ENCODE measurements at places on chromosomes 13 and 19. TPM values are rescaled to one million over a fixed set of nuclear protein-coding genes. Genes with fewer than 3 reads are reported as not detected.
A peak's percentile ranks its signal among the peaks of the same experiment; 100 is the strongest.

TINCR gene
- polyA plus RNA-seq, result not detected

ZNF320 gene
- polyA plus RNA-seq, result 3.4 TPM

ZNF264 gene
- 5.6 TPM for polyA plus RNA-seq

PODNL1 gene
- polyA plus RNA-seq, result 1.4 TPM

KLK3 gene
- not detected for polyA plus RNA-seq

LIM2 gene
- not detected for polyA plus RNA-seq

KLHL26 gene
- 1.6 TPM for polyA plus RNA-seq

POU2F2 gene
- polyA plus RNA-seq, result 20.0 TPM

SIGLEC14 gene
- polyA plus RNA-seq, result 63.5 TPM

ZNF682 gene
- 0.48 TPM for polyA plus RNA-seq

DNA sequence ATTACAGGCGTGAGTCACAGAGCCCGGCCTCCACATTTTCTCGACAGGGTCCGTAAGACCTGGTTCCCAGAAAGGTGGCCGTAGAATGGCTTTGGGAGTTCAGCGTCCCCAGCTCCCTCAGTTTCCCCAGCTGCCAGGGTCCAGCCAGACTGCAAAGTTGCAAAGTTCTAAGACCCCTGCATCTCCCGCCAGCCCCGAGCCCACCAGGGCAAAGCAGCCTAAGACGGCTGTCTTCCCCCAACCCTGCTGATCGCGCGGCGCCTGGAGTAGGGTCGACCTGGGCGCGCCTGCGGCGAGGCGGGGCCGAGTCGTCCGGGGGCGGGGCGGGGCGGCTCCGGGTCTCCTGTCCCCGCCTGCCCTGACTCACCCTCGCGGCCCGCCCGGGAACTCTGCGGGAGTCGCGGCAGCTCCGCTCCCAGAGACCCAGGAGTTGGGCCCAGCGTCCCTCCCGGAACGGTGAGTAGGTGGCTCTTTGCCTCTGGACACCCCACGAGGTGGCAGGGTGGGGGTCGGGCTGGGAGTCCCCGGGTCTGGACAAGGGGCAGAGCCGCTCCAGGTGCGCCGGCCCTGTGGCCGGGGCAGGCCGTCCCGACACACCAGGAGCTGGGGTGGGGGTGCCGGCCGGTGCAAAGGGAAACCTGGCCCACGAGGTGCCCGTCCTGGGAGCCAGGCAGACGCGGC is at the start of gene LRRC8E:
Gene LRRC8E, plus strand, starts transcription at position 366 of the 681 bp plus-strand sequence. CDS start 7,094 bp downstream, outside the sequence.
- peaks cover 8% of the 10 kb centered on the region for H3K27me3 ChIP-seq
- H3K27ac ChIP-seq, result no peak within 1 kb of the TSS
- DNase-seq, result no peak
- H3K4me1 ChIP-seq, result peaks cover 7% of the 10 kb centered on the region
- peak within 1 kb of the TSS; percentile 16 for H3K4me3 ChIP-seq

- DNase-seq, result no peak
- no peak overlapping the region for H3K4me3 ChIP-seq
- no peak overlapping the region for H3K27ac ChIP-seq
- no peaks in the 10 kb centered on the region for H3K36me3 ChIP-seq
- H3K27me3 ChIP-seq, result no peaks in the 10 kb centered on the region
- H3K4me1 ChIP-seq, result no peaks in the 10 kb centered on the region
Measured at GRCh38 chr19:13526552-13526951, 20.3 kb upstream of the CACNA1A start.

- peaks cover 23% of the 10 kb centered on the region for H3K36me3 ChIP-seq
- peak overlapping the region; percentile 97 for H3K27ac ChIP-seq
- DNase-seq, result peak; percentile 98
- no peaks in the 10 kb centered on the region for H3K27me3 ChIP-seq
- no peak overlapping the region for H3K4me3 ChIP-seq
Measured at GRCh38 chr19:18496167-18496979, 25.5 kb downstream of the ELL start.

- H3K4me1 ChIP-seq, result peaks cover 36% of the 10 kb centered on the region
- no peaks in the 10 kb centered on the region for H3K27me3 ChIP-seq
- H3K4me3 ChIP-seq, result peak overlapping the region; percentile 95
- H3K36me3 ChIP-seq, result peaks cover 45% of the 10 kb centered on the region
Measured at GRCh38 chr19:5690955-5691821, 1.1 kb downstream of the RPL36 start.

- H3K4me3 ChIP-seq, result no peak overlapping the region
- no peaks in the 10 kb centered on the region for H3K4me1 ChIP-seq
- H3K27ac ChIP-seq, result no peak overlapping the region
- no peaks in the 10 kb centered on the region for H3K27me3 ChIP-seq
- H3K36me3 ChIP-seq, result no peaks in the 10 kb centered on the region
- DNase-seq, result no peak
Measured at GRCh38 chr19:34540811-34541557, 59.4 kb downstream of the WTIP start.

- H3K27me3 ChIP-seq, result no peaks in the 10 kb centered on the region
- no peak for DNase-seq
- no peak overlapping the region for H3K4me3 ChIP-seq
- no peak overlapping the region for H3K27ac ChIP-seq
- H3K4me1 ChIP-seq, result no peaks in the 10 kb centered on the region
Measured at GRCh38 chr13:59534806-59535205, 628.9 kb downstream of the DIAPH3 start.

DNA sequence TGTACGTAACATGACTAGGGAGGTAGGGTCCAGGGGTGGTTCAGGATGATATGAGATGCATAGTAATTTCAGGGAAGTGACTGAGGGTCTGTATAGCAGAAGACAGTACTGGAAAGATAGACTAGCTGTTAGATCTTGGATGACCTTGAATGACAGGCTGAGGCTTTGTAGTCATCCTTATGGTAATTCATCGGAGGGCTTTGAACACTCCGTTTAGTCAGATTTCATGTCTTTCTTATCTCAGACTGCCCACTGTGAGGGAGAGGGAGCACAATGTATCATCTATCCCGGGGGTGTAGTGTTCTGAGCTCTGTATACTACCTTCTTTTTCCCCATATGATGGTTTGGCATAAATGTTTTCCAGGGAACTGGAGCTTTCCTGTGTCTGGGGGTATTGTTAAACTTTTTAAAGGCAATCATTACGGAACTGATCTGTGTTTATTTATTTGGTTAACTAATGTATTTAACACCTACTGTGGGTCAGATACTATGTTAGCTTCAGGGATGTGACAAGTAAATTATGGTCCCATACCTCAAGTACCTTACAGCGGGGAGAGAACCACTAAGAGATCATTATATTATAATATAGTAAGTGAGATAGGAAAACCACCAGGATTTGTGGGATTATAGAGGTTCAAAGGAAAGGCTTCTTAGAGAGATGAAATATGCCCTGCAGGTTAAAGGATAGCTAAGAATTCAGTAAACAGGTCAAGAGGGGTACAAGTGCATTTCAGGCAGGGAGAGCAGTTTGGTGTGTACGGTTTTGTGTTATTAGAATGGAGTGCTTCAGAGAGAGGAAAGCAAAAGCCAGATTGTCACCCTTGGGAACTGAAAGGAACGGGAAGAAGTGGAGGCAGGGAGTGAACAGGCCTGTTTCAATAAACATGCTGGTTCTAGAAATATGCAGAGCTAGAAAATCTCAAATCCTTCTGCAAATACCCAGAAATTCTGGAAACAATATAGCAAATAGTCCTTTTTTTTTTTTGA is 164.8 kb upstream of the KL start:
- DNase-seq, result no peak
- no peaks in the 10 kb centered on the region for H3K36me3 ChIP-seq
- no peaks in the 10 kb centered on the region for H3K4me1 ChIP-seq
- H3K27me3 ChIP-seq, result no peaks in the 10 kb centered on the region
- no peak overlapping the region for H3K4me3 ChIP-seq

DNA sequence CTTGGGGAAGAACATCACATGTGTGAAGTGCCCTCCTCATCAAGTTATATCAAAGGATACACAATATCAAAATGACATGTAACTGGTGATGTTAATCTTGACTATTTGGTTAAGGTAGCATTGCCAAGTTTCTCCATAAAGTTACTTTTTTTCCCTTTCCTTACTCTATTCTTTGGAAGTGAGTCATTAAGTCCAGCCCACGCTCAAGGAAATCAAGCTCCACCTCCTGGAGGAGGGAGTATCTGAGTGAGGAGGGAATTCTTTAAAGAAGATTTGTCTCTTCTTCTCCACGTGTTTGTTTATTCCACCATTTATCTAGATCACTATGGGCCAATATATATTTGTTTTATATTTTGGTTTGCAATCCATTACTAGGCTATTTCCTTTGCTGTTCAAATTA is 33.6 kb upstream of the FNDC3A start:
- no peaks in the 10 kb centered on the region for H3K27me3 ChIP-seq
- H3K4me1 ChIP-seq, result no peaks in the 10 kb centered on the region
- DNase-seq, result no peak
- no peak overlapping the region for H3K4me3 ChIP-seq
- no peaks in the 10 kb centered on the region for H3K36me3 ChIP-seq
- no peak overlapping the region for H3K27ac ChIP-seq

DNA sequence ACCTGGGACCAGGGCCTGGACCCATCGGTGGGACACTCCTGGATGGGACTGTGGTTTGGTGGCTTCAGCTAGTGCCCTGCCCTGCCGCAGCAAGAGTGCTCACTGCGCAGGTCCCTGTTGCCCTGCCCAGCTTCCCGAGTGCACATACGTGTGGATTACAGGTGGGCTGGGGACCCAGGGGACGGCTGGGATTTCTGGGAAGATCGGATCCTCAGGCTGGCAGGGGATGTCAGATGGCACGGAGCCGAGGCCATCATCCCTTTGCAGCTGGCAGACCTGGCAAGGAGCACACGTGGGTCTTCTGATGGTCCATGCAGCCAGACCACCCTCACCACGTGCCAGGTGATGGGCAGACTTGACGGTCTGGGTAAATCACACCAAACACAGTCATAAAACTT is 69.3 kb downstream of the CHST8 start:
- no peaks in the 10 kb centered on the region for H3K36me3 ChIP-seq
- H3K4me1 ChIP-seq, result no peaks in the 10 kb centered on the region
- H3K4me3 ChIP-seq, result no peak overlapping the region
- no peaks in the 10 kb centered on the region for H3K27me3 ChIP-seq

- no peak for DNase-seq
- H3K27me3 ChIP-seq, result no peaks in the 10 kb centered on the region
- H3K27ac ChIP-seq, result no peak overlapping the region
Measured at GRCh38 chr19:29275266-29275665, 62.3 kb upstream of the UQCRFS1 start.

DNA sequence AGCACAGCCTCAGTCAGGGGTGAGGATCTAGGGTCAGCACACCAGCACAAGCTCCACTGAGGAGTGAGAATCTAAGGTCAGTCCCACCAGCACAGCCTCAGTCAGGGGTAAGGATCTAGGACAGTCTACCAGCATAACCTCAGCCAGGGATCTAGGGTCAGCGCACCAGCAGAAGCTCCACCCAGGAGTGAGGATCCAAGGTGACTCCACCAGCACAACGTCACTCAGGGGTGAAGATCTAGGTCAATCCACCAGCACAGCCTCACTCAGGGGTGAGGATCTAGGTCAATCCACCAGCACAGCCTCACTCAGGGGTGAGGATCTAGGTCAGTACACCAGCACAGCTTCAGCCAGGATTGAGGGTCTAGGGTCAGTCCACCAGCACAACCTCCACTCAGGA is 64.5 kb downstream of the RAB20 start:
- no peaks in the 10 kb centered on the region for H3K36me3 ChIP-seq
- no peak overlapping the region for H3K4me3 ChIP-seq
- no peak for DNase-seq
- H3K27me3 ChIP-seq, result no peaks in the 10 kb centered on the region
- no peaks in the 10 kb centered on the region for H3K4me1 ChIP-seq

- H3K27me3 ChIP-seq, result no peaks in the 10 kb centered on the region
- no peaks in the 10 kb centered on the region for H3K36me3 ChIP-seq
- H3K4me1 ChIP-seq, result peaks cover 16% of the 10 kb centered on the region
- DNase-seq, result peak; percentile 72
Measured at GRCh38 chr13:43307921-43308433, 284.6 kb downstream of the DNAJC15 start.

- H3K36me3 ChIP-seq, result peaks cover 8% of the 10 kb centered on the region
- H3K4me1 ChIP-seq, result peaks cover 11% of the 10 kb centered on the region
- H3K27me3 ChIP-seq, result no peaks in the 10 kb centered on the region
- H3K27ac ChIP-seq, result peak overlapping the region; percentile 80
- no peak for DNase-seq
- peak overlapping the region; percentile 97 for H3K4me3 ChIP-seq
Measured at GRCh38 chr19:52734331-52734892, 432 bp downstream of the ZNF611 start.

GRCh38 chr13:46082324-46082723 is 22.5 kb downstream of the CPB2 start:
- H3K27me3 ChIP-seq, result no peaks in the 10 kb centered on the region
- no peaks in the 10 kb centered on the region for H3K36me3 ChIP-seq
- no peaks in the 10 kb centered on the region for H3K4me1 ChIP-seq
- no peak for DNase-seq
- H3K4me3 ChIP-seq, result no peak overlapping the region
- H3K27ac ChIP-seq, result no peak overlapping the region

DNA sequence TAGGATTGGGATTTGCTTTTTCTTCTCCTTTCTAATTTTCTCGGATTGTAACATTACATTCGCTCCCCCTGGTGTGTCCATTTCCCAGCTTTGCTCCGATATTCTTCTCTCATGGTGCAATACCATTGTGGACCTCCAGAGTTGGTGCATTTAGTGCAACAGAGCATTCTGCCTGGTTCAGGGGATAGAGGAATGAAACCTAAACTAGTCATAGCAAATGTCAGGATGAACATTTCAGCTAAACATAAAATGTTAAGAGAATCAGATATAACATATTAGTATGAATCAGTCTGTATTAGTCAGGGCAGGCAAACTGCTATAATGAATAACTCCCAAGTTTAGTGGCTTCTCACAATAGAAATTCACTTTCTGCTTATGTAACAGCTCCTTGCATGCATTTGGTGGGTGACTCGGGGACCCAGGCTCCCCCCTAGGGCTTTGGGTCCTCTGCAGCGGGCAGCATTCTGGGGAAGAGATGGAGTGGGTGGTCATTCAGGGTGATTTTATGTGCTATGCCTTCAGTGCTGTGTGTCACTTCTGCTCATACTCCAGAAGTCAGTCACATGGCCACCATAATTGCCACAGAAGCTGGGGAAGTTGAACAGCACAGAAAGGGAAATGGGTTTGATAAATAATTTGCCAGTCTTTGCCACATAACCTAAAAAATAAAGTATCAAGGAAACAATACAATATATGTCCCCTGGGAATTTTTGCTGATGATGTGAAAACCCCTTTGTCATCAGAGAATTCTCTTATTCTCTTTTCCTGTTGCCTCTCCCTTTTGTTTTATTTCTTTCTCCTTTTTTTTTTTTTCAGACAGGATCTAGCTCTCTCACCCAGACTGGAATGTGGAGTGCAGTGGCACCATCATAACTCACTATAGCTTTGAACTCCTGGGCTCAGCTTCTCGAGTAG is 111.0 kb downstream of the HSPH1 start:
- H3K36me3 ChIP-seq, result no peaks in the 10 kb centered on the region
- DNase-seq, result peak; percentile 21
- H3K4me1 ChIP-seq, result peaks cover 8% of the 10 kb centered on the region
- H3K27ac ChIP-seq, result no peak overlapping the region

DNA sequence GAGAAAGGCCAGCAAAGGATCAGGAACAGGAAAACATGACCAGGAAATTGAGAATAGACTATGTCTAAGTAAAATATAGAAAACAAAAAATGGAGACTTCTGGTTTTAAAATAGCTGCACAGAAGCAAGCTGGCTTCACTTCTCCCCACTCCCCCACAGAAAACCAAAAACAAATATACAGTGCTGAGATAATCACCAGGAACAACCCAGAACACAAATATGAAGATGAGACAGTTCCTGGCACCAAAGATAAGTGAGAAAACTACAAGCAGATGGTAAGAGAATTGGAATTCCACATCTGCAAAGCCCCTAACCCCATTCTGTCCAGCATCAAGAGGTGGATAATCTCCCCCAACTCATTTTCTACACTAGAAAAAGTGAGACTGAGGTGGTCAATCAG is 397.7 kb downstream of the SUCLA2 start:
- H3K27ac ChIP-seq, result no peak overlapping the region
- DNase-seq, result no peak
- H3K4me1 ChIP-seq, result no peaks in the 10 kb centered on the region
- H3K36me3 ChIP-seq, result no peaks in the 10 kb centered on the region
- H3K27me3 ChIP-seq, result no peaks in the 10 kb centered on the region
